ENCODE measurements at places on chromosomes 2 and 18. TPM values are rescaled to one million over a fixed set of nuclear protein-coding genes. Genes with fewer than 3 reads are reported as not detected.

DNA sequence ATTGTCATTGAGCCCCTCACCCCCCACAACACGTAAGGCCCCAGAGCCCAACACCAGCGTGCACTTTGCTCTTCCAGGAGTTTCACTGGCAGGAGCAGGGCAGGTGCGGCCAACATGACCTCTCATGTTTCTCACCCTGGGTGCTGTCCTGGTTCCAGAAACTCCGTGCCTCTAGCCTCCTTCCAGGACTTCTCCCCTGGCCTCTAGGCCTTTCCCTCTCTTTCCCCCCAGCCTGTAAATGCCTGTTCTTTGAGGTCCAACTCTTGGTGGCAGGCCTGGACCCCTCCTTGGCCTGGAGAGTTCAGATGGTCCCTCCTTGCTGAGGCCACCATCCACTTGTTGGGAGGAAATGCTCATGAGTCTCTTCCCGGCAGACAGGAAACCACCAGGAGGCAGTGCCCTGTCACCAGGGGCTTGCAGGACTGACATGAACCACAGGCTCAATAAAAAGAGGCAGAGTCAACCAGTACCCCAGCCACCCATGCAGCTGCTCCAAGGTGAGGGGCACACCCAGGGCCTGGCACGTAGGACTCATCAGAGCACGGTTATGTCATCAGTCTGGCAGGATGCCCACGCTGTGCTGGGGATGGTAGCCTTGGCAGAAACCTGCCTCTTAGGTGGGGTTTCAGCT is 1.5 kb downstream of the MALL start:
- DNase-seq: peak; percentile 26

- no peak for DNase-seq
These were observed 133.7 kb downstream of the HAUS1 start for GRCh38 chr18:46237891-46238290.

DNA sequence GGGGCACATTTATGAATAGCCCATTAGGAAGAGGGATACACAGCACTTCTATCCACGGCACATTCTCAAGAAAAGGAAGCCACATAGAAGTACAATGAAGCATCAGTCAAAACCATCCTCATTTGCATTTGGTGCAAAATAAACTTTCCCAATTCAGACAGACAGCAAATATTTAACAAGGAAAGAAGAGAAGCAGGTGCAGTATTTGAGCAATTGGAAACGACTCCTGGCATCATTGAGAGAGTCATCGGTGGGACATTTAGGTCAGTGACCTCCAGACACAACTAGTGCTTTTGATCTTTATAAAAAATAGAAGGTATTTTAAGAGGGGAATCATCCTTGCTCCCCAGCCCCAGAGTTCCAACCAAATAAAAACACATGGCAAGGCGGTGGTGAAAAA is 118.0 kb downstream of the MREG start:
- no peak for DNase-seq

GRCh38 chr18:59671551-59671950 is 25.7 kb downstream of the CCBE1 start:
- DNase-seq: peak; percentile 17

GRCh38 chr2:48452108-48452507 is 77.8 kb upstream of the STON1 start:
- no peak for DNase-seq

- no peak for DNase-seq
These were observed 174.4 kb downstream of the RPIA start for GRCh38 chr2:88865801-88866371.

DNA sequence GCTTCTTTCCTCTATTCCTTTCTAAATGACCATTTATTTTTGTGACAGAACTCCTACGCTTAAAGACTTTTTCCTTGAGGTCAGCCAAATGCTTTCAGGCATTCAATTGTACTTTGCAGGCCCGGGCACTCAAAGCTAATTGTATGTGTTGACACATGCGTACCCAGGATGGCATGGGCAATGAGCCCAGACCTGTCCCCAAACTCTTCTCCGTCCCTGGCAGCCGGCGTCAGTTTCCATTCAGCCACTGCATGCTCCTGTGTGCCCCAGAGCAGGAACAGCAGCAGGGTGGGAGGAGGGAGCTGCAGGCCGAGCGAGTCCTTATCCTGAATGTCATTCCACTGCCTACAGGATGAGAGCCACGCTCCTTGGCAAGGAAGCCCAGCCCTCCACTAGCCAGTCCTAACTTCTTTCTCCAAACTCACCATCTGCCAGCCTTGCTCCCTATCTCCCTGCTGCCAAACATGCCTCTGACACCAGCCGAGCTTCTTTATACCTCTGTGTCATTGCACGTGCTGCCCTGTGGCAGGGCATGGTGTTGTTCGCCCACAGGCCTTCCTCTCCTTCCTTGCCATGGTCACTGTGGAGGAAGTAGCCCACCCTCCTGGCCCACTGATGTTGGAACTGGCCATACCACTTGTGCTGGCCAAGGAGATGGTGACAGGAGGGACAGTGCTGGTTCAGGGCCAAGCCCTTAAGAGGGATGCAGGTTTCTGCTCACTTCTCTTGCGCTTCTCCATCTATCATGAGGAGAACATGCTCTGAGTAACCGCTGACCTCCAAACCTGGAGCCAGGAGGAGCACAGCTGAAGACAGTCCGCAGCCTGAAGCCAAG is 116.9 kb upstream of the FHL2 start:
- no peak for DNase-seq

GRCh38 chr2:75800456-75800855 is 89.7 kb upstream of the GCFC2 start:
- DNase-seq: no peak

GRCh38 chr2:177242121-177242987 is 22.2 kb downstream of the NFE2L2 start:
- no peak for DNase-seq

- peak; percentile 87 for DNase-seq
These were observed 190.1 kb downstream of the TTC32 start for GRCh38 chr2:19711470-19712372.

- no peak for DNase-seq
These were observed 77.2 kb downstream of the NFATC1 start for GRCh38 chr18:79472946-79473345.

DNA sequence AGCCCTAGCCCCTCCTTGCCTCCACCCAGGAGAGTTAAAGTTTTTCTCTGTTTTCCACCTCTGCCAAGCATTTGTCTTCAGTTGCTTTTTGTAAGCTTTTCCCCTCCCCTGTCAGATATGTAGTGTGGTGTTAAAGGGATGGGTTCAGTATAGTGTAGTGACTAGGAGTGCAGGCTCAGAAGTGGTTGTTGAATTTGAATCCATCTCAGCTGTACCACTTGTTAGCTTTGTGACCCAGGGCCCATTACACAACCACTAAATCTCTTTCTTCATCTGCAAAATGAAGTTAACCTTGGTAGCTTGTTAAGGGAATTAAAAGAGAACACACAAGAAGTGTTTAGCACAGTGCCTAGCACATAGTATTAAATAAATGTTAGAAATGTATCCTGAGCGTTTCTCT is 56.9 kb downstream of the MAP3K20 start:
- DNase-seq: no peak

GRCh38 chr2:222522082-222522481 is 97.7 kb downstream of the SGPP2 start:
- DNase-seq: no peak

DNA sequence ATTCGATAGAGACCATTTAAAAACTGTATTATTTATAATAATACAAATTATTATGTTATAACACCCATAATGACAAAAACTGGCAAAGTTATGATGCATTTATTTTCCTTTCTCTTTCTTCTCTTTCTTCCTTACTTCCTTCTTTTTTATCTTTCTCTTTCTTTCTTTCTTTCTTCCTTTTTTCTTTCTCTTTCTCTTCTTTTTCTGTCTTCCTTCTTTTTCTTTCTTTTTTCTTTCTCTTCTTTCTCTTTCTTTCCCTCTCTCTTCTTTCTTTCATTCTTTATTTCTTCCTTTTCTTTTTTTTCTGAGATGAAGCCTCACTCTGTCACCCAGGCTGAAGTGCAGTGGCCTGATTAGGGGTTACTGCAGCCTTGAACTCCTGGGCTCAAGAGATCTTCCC is 27.5 kb upstream of the ZNF516 start:
- no peak for DNase-seq

DNA sequence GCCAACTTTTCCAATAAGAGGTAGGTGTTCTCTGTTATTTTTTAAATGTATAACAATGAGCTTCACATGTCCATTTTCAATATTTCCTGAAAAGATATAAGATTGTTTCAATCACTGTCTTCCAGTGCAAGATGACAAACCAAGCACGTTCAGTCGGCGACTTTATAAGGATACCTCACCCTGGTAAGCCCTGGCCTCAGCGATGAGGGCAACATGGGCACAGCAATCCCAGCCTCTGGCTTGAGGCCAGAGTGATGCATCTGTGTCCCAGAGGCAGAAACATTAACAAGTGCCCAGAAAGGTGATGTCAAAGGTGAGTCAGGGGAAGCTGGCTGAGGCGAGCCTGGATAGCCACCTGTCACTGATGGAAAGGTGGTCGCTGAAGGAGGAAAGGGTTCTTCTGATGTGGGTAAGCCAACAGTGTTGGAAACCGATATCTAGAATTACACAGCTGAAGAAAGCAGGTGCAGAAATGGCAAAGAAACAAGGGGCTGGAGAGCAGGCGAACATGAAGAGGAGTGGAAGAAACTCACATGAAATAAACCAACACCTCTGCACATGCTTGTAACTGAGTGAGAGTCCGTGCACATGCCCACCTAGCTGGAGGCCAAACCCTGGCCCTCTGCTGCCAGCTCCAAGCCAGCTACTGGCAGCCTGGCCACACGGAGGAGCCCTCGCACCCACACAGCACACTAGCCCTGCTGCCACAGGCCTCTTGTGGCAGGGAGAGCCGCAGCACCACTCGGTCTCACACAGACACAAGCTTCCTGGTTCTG is 65.5 kb downstream of the FBXO15 start:
- peak; percentile 74 for DNase-seq

GRCh38 chr2:127591221-127591923 is 54.6 kb upstream of the GPR17 start:
- peak; percentile 62 for DNase-seq

GRCh38 chr18:48750485-48751175 is 200.1 kb downstream of the SMAD7 start:
- no peak for DNase-seq

- DNase-seq: no peak
These were observed 49.2 kb upstream of the NAB1 start for GRCh38 chr2:190599546-190600220.

DNA sequence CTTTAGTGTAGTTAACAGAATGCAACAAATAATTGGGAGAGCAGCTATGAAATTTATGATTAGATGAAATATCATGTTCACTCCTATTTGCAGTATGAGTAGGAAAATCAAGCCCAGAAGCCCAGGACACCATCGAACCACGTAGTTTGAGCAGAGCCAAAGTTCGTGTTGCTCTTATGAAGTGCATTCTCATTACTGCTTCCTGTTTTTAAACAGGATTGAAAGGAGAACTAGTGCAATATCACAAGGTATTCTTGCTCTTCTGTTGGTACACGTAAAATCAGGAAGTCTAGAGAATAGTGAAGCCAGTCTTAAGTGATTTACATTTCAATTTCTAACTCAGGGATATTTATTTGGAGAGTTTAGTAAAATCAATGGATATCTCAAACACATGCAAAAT is 21.1 kb downstream of the ARHGAP15 start:
- DNase-seq: no peak

GRCh38 chr2:143473216-143473615 is 344.0 kb downstream of the ARHGAP15 start:
- DNase-seq: peak; percentile 5

GRCh38 chr2:99399795-99400194 is 62.6 kb downstream of the EIF5B start:
- DNase-seq: no peak

DNA sequence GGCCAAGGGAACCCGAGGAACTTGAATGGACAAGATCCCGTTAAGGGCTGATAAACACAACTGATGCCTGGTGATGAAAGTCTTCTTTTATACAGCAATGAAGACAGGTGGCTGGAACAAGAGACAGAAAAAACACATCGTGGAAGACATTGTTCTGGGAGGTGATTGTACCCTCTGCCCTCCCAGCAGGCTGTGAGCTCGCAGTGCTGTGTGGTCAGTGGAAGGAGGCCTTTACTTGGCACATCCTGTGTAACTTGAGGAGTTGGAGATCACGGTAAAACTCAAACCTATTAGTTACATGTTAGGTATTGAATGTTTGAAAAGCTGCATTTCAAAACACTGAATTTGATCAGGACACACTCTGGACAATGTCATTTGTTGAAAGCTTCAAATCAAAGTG is 249.9 kb upstream of the EPAS1 start:
- no peak for DNase-seq

DNA sequence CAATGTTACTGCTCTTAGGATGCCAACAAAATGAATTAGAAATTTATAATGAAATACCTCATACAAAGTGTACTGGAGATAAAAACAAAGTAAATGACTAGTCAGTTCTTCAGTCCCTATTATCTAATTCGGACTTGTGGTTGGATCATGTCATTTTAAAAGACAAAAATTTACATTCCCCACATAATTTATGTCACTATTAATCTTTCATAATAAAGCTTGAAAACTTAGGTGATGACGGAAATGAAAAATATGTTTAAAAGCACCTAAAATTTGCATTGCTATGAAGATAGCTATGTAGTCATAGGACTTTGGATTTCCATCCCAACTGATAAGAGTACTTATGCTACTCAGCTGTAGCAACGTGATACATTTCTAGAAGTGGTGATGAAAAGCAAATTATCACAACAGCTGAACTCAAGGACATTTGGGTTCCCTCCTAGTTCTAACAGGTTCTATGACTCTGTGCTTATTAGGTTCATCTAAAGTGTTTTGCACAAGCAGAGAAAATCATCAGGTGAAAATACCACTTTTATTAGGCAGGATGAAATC is 58.4 kb downstream of the LRPPRC start:
- no peak for DNase-seq

DNA sequence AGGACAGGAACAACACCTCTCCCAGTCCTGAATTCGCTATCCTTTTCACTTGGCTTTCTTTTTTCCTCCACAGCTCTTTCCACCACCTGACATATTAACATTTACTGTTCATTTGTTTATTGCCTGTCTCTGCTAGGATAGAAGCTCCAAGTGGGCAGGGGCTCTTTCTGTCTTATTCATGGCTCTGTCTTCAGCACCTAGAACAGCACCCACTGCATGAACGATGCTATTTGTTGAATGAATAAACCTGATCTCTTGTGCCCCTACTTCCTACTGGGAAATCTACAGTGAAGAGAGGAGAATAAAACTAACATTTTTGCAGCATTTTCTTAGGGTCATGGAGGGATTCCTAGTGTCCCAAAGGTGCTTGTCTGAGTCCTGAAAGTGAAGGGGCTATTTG is 24.4 kb upstream of the GAREM2 start:
- no peak for DNase-seq

- no peak for DNase-seq
These were observed 1.7 kb upstream of the NETO1 start for GRCh38 chr18:72869226-72870185.

The PIAS2 gene
- 21.0 TPM for total RNA-seq

The CHRNG gene
- total RNA-seq: not detected

The ITGA4 gene
- total RNA-seq: 18.9 TPM

The ST8SIA3 gene
- not detected for total RNA-seq

The THOC1 gene
- total RNA-seq: 28.1 TPM

The ZNF892 gene
- total RNA-seq: 0.74 TPM

The XDH gene
- total RNA-seq: not detected

The RNF125 gene
- total RNA-seq: 0.05 TPM

The SUCLG1 gene
- 60.3 TPM for total RNA-seq

The NOP58 gene
- total RNA-seq: 143 TPM

The POTEJ gene
- not detected for total RNA-seq

The TMEM198 gene
- total RNA-seq: 5.9 TPM

The CCDC102B gene
- 1.6 TPM for total RNA-seq

The SNTG2 gene
- not detected for total RNA-seq

The IHH gene
- total RNA-seq: not detected

All from MG63 (cell line).